HCT116 (cell line): ENCODE measurements at places on chromosomes 2 and 18. TPM values are rescaled to one million over a fixed set of nuclear protein-coding genes. Genes with fewer than 3 reads are reported as not detected.
A peak's percentile ranks its signal among the peaks of the same experiment; 100 is the strongest.

The HOXD13 gene
- not detected for total RNA-seq

- DNase-seq, result no peak
These were observed 8.4 kb upstream of the NR4A2 start for GRCh38 chr2:156340804-156341451.

DNA sequence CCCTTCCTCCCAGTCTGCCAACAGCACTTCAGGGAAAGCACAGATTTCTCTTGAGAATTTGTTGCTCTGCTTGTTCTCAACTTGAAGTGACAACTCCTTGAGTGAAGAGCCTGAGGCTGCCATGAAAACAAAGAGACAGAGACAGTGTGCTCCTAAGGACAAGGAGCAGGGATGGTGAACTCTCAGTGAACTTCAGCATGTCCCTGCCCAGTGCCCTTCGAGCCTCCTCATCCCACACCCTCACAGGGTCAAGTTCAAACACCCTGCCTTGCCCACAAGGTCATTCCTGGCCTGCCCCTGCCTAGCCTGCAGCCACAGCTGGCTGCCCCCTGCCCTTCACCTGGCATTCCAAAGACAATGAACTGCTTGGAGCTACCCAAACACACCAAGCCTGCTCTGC is 343.5 kb upstream of the KLHL29 start:
- no peak for DNase-seq

DNA sequence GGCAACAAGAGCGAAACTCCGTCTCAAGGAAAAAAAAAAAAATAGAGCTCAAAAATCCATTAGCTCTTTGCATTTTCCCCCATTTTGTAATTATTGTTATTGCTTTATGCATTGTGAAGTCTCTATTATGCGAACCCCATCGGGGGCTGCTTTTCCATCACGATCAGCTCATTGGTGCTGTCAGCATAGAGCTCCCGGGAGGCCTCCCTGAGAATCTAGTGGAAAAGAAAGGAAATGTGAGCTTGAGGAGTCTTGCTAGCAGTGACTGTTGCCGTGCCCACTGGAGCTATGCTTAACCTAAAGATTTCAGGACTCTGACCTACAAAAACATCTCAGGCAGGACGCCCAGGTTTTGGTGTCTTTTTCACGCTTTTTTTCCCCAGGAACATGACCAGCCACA is 102.6 kb upstream of the NDUFV2 start:
- no peak for DNase-seq

DNA sequence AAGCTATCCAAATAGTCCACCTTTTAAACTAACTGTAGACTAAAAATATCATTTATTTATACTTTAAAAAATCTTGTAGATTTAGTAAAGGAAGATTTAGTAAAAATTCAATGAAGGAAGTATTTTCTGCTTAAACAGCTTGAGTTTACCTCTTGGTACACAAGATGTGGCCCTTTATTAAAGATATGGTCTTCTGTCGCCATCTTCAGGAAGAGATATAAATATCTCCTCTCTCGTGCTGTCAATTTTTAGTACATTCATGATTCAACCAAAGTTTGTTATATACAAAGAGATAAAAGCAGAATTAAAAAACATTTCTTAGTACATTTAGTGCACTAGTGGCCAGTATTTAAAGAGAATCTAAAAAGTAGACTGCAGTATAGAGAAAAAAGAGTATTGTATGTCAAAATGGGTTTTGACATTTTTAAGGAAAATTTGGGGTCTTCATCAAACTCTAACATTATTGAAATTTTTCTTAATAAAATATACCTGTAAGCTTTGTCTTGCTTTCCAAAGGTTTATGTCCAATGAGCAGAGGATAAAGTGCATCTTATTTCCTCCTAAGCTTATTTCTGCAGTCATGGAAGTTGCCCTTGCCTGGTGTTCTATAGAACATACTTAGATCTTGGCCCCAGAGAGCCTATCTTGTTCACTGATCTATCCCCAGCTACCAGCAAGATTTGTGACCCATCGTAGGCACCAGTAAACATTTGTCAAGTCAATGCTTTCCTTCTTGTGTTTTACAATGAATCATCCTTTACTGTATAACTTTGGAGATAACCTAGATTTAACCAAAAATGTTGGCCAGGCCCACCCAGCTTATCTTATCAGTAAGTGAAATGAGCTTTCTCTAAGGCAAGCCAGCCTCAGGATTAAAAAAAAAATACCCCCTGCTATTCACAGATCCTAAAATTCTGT is 18.5 kb upstream of the EML6 start:
- DNase-seq, result peak; percentile 42

DNA sequence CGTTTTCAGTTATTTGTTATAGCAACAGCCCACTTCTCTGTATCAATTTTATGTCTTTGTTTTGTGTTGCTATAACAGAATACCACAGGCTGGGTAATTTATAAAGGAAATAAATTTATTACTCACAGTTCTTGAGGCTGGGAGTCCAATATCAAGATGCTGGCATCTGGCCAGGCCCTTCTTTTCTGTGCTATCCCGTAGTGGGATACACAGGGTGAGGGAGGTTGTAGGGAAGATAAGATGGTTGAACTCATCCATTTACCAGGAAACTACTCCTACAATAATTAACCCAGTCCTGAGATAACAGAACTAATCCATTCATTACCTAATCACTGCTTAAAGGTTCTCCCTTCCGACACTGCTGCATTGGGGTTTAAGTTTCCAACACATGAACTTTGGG is 220.7 kb downstream of the TPGS2 start:
- no peak for DNase-seq

DNA sequence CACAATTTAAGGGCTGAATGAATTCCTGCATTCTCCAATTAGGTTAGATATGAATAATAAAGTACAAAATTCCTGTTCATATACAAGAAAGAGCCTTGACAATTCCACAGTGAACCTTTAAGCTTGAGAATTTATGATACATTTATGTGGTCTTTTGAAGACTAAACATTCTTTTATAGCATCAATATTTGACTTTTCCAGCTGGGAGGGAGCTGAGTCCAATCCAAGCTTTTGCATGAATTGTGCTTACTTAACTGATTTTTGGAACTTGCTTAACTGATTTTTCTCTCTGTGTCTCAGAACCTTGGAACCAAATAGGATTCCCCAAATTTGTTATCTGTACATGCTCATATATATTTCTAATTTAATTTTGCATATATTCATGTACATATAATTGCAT is 388.0 kb downstream of the TRIB2 start:
- DNase-seq, result no peak

- DNase-seq, result no peak
These were observed 204.6 kb downstream of the GLI2 start for GRCh38 chr2:120940319-120940696.

DNA sequence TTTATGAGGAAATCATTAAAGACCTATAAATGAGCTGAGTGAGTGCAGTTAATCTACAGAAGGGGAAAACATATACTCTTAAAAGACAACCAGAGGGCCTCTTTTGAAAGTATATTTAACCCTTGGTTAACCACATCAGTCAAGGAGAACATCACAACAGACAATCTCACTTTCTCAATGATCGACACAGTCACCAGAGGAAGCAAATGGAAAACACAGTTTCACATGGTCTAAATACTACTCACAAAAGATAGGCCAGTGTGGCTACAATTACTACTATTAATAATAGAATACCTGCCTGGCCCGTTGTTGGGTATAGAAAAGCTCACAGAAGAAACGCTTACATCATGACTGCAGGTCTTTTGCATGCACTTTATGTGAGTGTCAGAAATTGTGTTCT is 426.2 kb downstream of the NCKAP5 start:
- DNase-seq, result no peak

DNA sequence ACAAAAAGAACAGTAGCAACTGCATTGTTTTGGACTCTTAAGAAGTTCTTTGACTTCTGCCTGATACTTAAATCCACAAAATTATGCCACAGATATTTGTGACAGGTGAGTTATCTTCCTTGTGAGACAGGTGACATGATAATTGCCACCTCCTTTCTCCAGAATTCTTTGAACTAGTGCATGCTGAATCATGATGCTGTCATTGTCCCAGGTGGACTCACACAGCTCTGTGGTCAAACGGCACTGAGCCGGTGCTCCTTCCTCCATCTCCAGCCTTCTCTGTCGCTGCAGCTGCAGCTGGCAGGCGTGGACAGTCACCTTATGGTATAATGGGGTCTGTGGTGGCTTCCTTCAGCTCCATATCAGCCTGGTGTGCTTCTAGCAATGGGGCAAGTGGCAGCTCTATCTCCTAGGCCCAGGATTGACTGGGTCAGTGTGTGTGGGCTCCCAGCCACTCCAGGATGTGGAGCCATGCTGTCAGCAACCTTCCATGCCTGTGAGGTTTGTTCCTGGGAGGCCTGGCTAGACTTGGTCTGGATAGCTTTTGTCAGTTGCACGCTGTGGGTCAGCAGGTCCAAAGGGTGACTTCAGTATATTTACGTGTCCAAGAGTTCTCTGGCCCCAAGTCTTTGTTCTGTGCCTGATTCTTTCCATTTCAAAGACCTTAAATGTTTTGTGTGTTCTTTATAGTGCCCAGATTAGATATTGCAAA is 15.7 kb downstream of the ARMC9 start:
- DNase-seq, result no peak

GRCh38 chr18:47745227-47745626 is 185.2 kb downstream of the SMAD2 start:
- DNase-seq, result no peak

DNA sequence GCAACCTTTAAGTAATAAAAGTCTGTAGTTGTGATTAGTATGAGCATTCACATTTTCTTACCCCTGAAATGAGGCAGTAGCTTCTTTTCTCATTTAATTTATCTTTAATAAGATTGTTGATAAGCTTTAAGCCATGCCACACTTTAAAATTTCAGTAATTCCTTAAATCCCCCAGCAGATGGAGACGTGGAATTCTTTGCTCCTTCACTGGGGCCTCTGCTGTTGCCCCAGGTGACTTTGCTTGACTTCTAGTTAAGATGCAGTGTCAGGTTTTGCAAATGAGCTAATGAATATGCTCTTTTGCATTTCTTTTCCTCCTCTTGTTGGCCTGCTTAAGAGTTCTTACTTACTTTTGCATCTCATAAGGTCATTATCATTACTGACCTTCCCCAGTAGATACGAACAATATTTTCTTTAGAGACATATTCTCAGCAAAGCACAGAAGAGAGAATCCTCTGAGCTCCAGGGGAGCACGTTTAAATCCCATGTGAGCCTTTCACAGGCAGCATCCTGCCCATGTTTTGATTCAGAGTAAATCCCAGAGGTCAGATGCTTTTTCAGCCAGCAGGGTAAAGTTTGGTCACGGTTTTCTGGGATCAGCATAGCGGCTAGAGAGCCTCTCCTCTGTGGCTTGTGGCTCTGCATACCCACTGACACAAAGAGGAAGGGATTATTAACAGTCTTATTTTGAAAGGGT is 222.9 kb downstream of the PTPRM start:
- DNase-seq, result peak; percentile 29

The MYL1 gene
- total RNA-seq, result not detected

DNA sequence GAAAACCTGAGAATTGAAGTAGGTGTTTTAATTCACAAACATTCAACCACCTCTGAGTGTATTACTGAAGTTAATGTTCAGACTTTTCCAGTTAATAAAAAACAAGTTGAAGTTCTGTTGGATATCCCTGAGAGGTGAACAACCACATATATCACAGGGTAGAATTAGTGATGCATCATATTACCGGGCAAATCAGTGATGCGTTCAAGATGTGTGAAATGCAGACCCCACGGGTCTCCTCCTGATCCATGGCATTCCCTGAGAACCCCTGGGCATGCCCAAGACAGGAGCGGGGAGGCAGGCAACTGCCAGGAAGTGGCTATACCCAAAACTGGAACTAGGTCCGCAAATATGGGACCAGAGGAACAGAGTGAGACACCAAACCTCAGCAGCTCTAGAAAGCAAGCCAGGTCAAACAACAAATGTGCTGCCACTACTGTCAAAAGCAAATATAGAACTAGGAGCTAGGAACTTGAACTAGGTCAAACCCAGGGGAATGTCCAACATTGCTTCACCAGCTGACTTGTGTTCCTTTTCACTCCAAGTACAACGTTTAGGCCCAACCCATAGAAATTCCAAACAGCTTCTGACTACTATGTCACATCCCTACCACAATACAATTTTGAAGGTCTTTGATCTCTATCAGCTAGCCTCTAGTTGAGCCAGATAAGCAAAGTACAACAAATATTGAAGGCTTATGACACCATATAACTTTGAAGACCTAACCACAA is 20.2 kb downstream of the PSTPIP2 start:
- DNase-seq, result no peak

- DNase-seq, result no peak
These were observed 96.7 kb upstream of the SLC14A2 start for GRCh38 chr18:45518311-45519155.

- no peak for DNase-seq
These were observed 108.5 kb upstream of the ID2 start for GRCh38 chr2:8573234-8573941.

The ANKZF1 gene
- 64.7 TPM for total RNA-seq

DNA sequence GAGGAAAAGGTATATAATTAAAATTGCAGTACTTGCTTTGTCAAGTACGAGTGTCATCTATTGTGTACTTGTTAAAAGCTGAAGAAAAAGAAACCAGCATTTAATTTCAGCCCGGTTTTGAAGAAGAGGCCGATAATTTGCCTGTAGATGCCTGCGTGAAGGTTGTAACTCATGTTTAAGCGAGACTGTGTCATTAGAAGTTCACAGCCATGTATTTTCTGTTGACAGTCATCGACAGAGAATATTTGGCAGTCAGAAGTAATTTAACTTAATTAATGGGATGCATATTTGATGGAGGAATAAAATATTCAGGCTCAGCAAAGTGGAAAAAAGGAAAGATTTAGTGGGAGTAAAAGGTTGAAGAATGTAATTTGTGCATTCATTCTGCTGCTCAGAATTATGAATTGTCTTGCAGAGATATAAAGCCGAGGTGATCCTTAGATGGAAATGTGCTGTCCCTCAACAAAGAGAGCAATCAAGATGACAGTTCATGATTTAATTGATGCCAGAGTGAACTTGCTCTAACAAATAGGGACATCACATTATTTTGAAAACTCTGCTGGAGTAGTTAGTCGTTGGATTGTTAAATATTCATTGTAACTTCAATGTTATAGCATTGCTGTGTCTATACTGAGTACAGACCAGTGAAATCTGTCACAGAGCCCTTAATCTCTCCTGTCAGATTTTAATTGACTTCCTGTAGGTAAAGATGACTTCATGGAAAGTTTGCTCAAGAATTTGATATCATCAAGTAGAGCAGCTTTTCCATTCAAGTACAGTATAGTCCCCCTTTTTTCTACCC is 53.9 kb downstream of the ZNF407 start:
- DNase-seq, result no peak

The LINC00305 gene
- total RNA-seq, result not detected

The PHLPP1 gene
- total RNA-seq, result 14.7 TPM
